Activated naive CD4-positive, alpha-beta T cell treated with anti-CD3 and anti-CD28 coated beads, Interleukin-2, amount 10 ng/mL, durations not matched to agents 7 days and 5 days (primary cell): ENCODE measurements at places on chromosomes 5 and 9.

- DNase-seq, result no peak
Observed at GRCh38 chr5:9329125-9329524, 216.8 kb downstream of the SEMA5A start.

DNA sequence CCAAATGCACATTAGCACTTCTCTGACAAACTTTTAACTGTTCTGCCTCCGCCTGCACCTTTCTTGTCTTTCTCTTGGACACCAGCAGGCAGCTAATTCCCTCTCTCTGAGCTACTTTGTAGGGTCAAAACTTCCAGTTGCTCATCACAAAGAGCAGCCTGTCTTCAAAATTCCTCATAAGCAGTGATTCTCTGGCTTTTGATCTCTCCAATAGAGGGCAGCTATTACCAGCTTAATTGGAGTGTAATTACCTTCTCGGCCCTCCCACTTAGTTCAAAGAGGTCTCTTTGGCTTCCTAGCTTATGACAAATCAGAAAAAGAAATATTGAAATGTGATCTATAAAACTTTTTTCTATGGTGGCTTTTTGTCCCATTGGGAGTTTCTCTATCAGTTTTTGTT is 43.6 kb upstream of the RAD23B start:
- no peak for DNase-seq

- DNase-seq, result no peak
Observed at GRCh38 chr5:164303646-164304215, 798.3 kb downstream of the MAT2B start.

GRCh38 chr9:114677418-114677817 is 4.6 kb downstream of the TEX48 start:
- DNase-seq, result no peak
